ENCODE measurements at places on chromosomes 13 and 19. TPM values are rescaled to one million over a fixed set of nuclear protein-coding genes. Genes with fewer than 3 reads are reported as not detected.

Gene LYL1
- 1.3 TPM for total RNA-seq

Gene CCDC9
- 9.3 TPM for total RNA-seq

Gene HS6ST3
- total RNA-seq: 1.4 TPM

Gene ZNF491
- total RNA-seq: 3.0 TPM

Gene ZNF677
- 14.8 TPM for total RNA-seq

Gene APOC1
- total RNA-seq: not detected

Gene SPACA6
- total RNA-seq: 4.2 TPM

Measured in smooth muscle cell of the pulmonary artery (primary cell).